ENCODE measurements at places on chromosomes 12 and 14. TPM values are rescaled to one million over a fixed set of nuclear protein-coding genes. Genes with fewer than 3 reads are reported as not detected.

- DNase-seq, result no peak
Observed at GRCh38 chr14:52277552-52277951, 10.1 kb downstream of the PTGDR start.

- no peak for DNase-seq
Observed at GRCh38 chr14:35750202-35750904, 58.7 kb downstream of the RALGAPA1 start.

- no peak for DNase-seq
Observed at GRCh38 chr12:118846416-118846815, 134.9 kb upstream of the SRRM4 start.

GRCh38 chr12:56208006-56208405 lies 13.7 kb downstream of the RNF41 start:
- no peak for DNase-seq

- DNase-seq, result no peak
Observed at GRCh38 chr12:118760623-118761022, 220.7 kb upstream of the SRRM4 start.

Gene FAM222A
- 14.2 TPM for total RNA-seq

GRCh38 chr14:94581127-94581999 lies at the start of gene SERPINA5:
Gene SERPINA5, plus strand, starts transcription at chr14:94581426. Its CDS starts 5,937 bp downstream, at chr14:94587363.
- peak; percentile 5 for DNase-seq

Gene SLC2A13
- 15.8 TPM for total RNA-seq

DNA sequence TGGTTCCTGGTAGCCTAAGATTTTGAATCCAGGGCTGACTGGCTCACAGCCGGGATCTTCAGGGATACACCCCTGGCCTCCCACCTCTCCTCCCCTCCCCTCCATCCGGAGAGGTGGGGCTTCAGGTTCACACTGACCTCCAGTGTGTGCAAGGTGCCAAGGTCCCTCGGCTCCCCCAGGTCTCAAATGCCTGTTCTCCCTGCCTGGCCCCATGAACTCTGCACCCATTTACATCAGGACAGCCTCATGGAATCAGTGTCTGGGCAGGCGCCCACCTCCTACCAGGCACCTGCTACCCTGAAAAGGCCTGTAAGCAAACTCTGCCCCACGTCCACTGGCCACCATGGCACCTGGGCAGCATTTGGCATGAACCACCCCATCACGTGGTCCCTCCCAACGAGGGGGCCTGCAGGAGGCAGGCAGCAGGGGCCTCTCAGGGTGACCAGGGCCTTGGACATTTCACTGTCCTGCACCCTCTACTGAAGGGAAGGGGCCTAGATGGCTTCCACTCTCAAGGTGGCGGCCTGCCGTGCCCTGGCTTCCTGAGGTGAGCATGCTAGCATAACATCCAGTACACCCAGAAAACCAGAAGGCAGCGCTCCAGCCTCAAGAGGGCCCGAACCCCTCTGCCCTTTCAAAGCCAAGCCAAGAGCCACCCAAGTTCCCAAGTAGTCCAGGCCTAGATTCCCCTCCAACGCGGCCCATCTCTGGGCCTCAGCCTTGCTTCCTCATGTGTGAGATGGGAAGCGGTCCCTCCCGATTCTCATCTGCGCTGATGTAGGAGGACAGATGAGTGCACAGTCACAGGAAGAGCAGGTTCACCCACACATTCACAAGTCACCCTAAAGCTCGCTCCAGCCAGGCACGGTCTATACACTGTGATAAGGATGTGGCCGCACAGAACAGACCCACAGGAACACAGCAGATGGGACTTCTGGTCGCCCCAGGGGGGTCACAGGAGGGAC lies 37.3 kb downstream of the CCDC85C start:
- DNase-seq, result no peak

DNA sequence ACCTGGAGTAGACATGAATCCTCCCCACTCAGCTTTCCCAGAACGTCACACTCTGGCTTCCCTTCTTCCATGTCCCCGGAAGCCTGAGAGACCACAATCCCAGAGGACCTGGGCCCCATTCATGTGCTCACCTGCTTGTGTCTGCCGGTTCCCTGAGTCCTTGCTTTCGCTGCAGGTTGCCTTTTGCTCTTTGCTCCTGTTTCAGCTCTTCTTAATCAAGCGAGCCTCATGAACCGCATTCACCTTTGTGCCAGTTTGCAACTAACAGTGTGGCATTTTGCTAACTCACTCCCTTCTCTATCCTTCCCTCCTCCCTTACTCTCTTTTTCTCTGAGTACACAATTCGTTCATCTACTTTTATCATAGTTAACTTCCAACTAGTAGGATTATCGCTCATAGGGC lies 23.1 kb downstream of the ENTPD5 start:
- no peak for DNase-seq

- DNase-seq, result no peak
Observed at GRCh38 chr12:50353869-50354593, 42.4 kb downstream of the FAM186A start.

DNA sequence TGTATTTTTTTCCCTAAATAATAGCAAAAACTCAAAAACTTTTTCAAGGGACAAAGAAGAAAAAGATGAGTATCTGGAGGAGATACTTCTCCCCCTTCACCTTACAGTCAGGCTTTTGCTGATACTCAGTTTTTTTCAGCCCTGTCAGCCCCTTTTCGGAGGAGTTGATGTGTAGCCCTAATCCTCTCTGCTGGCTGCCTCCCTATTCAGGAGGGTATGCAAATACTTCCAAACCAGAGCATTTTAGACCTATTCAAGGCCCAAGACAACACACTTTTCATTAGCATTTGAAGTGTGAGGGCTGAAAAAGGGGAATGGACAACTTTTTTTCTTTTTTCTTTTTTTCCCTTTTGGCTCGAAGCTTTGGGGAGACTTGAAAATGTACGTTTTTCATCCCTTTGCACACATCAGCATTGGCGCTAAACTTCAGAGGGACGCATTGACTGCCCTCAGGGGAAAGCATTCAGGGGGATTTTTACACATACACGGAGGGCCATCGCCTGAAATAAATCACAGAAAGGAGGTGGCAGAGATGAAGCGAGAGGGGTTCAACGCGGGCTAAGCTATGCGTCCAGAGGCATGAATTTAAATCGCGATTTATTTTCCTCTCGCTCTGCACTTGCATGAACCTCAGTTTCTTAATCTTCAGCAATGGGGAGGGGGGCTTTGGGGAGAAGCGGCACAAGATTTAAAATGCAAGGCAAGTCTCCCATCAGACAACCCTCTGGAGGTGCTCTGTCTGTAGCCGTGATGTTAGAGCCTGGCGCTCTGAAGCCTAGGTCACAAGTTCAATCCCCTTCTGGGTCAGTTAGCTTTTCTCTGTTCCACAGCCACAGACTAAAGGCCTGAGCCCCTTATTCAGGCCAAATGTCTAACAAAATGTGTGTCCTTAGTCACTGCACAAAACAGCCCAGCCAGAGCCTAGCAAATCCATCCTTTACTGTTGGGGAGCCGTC lies 86.3 kb downstream of the ASCL1 start:
- no peak for DNase-seq

DNA sequence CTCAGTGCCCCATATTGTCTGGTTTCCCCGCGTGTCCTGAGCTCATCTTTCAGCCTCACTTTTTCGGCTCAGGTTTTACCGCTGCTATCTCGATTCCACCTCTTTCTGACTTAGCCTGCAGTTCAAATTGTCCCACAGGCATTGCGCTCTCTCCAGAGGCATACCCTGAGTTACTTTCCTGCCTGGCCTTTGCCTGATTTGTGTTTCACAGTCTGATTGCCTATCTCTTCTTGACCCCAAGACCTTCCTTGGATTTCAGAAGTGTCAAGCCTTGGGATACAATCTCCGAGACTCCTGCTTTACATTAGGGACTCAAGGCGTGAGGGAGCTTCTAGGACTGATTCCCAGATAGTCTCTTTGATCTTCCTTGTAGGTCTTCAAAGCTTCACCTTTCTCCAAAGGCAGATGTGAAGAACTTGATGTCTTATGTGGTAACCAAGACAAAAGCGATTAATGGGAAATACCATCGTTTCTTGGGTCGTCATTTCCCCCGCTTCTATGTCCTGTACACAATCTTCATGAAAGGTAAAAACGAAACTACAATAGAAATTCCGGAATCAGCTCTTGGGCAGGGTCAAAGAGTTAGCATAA lies 629 bp downstream of the LETMD1 start:
- no peak for DNase-seq

GRCh38 chr14:23056145-23056955 lies 970 bp downstream of the CDH24 start:
- DNase-seq, result peak; percentile 85

DNA sequence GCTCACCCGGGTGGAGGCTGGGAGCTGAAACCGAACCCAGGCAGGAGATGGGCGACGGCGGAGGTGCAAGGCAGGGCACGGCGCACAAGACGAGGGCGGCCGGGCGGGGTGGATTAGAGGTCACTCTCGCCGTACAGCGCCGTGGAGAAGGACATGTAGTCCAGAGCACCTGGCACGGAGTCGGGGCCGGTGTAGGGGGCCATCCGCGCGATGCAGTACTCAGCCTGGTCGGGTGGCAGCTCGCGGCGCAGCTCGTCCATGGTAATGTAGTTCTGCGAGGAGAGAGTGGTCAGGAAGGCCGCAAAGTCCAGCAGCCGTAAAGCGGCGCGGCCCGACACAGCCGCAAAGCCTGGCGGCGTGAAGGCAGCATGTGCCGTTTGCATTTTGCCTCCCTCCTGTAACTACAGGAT lies 81.9 kb upstream of the ZFP36L1 start:
- no peak for DNase-seq

Gene HELB
- total RNA-seq, result 3.7 TPM

DNA sequence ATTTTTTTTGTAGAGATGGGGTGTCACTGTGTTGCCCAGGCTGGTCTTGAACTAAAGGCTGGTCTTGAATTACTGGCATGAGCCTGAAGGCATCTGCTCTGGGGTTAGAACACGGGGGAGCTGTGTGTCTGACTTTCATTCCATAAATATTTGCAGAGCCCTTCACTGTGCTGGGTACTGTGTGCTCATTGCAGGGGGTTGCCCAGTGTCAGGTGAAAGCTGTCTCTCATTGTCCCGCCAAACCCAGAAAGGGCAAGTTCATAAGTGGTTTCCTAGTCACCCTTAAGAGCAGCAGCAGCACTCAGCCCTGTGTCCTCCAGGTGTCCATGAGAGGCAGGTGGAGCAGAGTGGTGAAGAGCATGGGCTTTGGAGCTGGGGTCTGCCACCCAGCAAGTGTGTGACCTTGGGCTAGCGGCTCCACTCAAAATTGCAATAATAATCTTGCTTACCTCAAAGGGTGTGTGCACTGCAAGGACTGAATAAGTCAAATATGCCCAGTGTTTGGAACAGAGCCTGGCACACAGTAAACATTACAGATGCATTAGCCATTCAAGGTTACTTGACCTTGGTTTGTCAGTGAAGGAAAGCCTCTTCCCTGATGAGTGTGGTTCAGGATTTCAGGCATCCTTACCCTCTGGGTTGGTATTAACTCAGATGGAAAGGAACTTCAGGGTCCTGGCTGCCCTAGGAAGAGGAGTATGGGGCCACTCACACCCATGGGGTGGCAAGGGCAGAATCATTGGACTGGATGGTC lies 4.4 kb upstream of the SMIM41 start:
- no peak for DNase-seq

Gene ARHGEF25
- 20.0 TPM for total RNA-seq

GRCh38 chr14:33454707-33455106 lies 496.2 kb downstream of the EGLN3 start:
- DNase-seq, result no peak

- DNase-seq, result no peak
Observed at GRCh38 chr12:41905073-41905758, 239.5 kb downstream of the GXYLT1 start.

DNA sequence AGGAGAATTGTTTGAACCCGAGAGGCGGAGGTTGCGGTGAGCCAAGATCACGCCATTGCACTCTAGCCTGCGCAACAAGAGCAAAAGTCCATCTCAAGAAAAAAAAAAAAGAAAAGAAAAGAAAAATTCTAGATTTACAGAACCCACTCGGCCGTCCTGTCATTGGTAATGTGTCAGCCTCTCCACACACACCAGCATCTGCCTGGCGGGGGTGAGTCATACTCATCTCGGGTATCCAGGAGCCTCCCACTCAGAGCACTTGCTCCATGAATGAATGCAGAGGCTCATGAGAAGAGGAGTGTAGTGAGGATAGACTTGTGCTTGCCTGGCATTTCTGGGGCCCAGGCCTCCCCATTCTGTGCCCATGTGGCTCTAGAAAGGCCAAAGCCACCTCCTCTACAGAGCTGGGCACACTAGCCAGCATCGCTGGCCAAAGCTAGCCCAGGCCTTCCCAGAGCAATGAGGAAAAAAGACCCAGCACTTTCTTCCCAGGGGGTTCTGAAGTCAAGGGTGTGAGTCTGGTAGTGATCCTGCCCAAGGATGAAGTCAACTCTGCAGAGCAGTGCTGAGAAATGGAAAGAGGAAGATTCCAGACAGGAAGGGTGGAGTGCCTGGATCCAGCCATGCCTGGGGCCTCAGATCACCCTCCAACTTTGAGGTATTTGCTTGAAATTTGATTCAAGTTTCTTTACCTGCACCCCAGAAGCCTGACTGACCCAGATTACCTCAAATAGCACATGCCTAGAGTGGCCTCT lies 31.2 kb upstream of the KLC1 start:
- DNase-seq, result no peak

Gene ADAM21
- total RNA-seq, result not detected

Gene IFNG-AS1
- total RNA-seq, result not detected

GRCh38 chr14:93734086-93734822 lies 54.0 kb downstream of the PRIMA1 start:
- DNase-seq, result no peak

DNA sequence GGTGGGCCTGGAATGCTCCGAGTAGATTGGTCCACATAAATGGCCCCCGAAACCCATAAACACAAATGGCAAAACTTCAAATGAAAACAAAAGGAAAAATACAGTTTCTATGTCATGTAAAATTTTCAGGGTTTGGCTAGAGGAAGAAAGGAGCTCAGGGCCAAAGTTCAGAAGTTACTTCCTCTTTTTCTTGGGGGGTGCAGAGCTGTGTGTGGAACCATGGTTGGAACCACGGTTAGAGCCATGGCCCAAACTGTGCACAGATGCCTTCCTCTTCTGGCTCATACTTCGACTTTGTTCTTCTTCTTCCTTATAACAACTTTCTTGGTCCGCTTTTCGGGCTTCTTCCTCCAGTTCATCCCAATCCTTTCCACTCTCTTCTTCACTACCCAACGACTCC lies 51.7 kb downstream of the MGST1 start:
- no peak for DNase-seq

GRCh38 chr12:112710414-112710813 lies 81.1 kb upstream of the RPH3A start:
- no peak for DNase-seq

- DNase-seq, result no peak
Observed at GRCh38 chr12:96571101-96571862, 81.9 kb downstream of the CFAP54 start.
